ENCODE measurements at places on chromosomes 4 and X.

DNA sequence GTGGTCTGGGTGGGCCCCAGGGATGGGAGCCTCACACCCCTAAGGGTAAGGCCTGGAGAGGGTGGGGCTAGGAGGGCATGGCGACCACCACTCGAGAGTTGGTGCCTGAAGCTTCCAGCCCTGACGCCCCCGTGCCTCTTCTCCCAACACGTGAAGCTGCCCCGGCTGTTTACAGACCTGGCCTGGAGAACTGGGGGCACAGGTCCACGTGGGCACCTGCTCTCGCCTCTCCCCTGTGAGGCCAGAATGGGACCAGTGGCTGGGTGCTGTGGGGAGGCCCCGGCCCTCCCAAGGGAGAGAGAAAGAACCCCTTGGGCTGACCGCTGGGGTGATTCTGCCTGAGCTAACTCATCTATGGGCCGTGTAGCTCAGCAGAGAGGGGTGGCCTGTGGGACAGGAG lies 15.5 kb downstream of the NAT8L start:
- no peak for DNase-seq

DNA sequence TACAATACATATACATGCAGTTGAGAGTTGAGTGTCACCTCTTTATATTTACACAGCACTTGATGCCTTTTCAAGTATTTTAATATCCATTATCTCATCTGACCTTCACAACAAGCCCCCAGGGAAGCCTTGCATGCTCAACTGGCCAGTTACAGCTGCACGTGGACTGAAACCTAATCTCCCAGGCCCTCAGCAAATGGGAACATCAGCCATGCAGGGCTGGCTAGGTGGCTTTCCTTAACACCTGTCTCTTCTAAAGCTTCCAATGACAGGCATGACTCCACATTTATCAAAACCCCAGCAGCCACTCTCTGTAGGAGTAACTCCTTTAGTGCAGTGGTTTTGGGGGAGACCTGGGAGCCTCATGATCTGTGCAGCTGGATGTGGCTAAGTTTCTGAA lies 56.4 kb downstream of the PHKA2 start:
- no peak for DNase-seq

GRCh38 chr4:88610771-88611170 lies 18.5 kb downstream of the HERC3 start:
- peak; percentile 34 for DNase-seq

DNA sequence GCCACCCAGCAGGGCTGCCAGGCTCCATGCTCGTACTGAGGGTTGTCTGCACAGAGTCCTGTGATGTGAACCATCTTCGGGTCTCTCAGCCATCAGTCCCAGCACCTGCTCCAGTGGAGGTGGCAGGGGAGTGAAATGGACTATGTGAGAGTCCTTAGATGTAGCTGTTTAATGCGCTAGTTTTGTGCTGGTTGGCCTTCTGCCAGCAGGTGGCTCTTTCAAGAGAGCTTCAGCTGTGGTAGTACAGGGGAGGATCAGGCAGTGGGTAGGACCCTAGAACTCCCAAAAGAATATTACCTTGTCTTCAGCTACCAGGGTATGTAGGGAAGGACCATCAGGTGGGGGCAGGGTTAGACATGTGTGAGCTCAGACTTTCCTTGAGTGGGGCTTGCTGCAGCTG lies 1066.0 kb downstream of the GLUD2 start:
- no peak for DNase-seq

- no peak for DNase-seq
Measured at GRCh38 chr4:166862032-166862431, 372.3 kb downstream of the SPOCK3 start.

- DNase-seq: no peak
Measured at GRCh38 chrX:68634649-68635227, 12.7 kb upstream of the STARD8 start.

DNA sequence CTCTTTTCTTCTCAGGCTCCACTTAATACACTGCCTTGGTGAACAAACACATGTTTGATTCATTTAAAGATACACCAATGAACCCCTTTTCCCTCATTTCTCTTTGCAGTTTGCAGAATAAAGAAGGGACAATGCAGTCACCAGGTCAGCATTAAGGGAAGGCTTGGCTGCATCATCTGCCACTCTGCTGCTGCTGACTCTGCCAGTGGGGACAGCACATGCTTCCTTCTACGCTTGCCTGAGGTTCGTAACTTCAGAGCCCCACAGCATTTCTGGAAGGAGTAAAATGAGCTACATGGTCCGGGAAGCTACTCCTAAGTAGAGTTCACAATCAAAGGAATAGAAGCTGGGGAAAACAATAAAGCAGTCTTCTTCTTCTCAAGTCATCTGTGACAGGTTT lies 178.9 kb upstream of the GATB start:
- DNase-seq: no peak

All from fibroblast of skin of left biceps (primary cell).